GM19239 (cell line): ENCODE measurements at places on chromosomes 1 and 21.

DNA sequence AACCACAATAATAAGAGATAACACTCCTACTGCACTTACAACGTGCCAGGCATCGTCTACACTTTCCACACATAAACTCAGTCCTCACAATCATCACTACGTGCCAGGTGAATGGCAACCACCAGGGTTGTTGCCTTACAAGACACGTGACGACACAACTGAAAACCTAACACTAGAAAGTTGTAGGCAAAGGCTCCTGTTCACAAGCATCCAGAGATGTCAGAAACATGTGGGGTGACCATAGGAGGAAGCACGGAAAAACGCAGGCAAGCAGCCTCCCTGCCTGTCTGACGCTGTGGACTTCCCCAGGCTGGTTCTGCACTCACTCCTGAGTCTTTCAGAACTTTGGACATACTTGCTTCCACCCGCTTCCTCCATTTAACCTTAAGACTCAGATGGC is 7.0 kb downstream of the CAPZB start:
- no peak for DNase-seq

- DNase-seq: no peak
These were observed 317.2 kb downstream of the LTN1 start for GRCh38 chr21:28675331-28676041.

GRCh38 chr1:24142546-24143534 is at the start of gene IL22RA1:
TSS of gene IL22RA1 (minus strand) at chr1:24143140. CDS start at chr1:24143082, 58 bp downstream.
- DNase-seq: no peak

- DNase-seq: peak; percentile 40
These were observed 27.4 kb downstream of the SYF2 start for GRCh38 chr1:25204797-25205480.

DNA sequence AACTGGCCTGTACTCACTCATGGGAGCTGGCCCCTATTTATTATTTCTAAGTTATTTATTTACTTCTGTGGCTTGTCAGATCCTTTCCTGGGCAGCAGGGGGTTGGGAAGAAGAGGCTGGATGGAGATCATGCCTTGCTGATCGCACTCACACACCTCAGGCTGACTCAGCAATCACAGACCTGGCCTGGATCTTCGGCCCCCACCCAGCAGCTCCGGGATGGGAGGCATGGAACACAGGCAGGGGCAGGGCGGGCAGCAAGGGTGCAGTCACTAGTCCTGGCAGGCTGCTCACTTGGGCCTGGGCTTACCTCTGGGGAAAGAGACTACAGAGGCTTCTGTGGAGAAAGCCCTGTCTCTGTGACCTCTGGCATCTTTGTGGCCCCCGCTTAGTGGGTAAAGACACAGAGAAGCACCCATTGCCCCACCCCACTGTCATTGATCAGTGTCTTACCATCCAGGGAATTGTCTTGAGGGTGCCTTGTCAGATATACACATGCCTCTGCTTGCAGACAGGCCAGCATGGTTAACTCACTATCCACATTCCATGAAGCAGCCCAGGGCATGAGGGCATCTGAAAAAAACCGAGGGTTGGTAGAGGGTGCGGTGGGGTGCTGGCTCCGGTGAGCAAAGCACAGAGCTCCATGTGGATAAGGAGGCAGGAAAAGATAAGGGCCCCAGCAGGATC is 3.7 kb downstream of the ARTN start:
- DNase-seq: no peak

DNA sequence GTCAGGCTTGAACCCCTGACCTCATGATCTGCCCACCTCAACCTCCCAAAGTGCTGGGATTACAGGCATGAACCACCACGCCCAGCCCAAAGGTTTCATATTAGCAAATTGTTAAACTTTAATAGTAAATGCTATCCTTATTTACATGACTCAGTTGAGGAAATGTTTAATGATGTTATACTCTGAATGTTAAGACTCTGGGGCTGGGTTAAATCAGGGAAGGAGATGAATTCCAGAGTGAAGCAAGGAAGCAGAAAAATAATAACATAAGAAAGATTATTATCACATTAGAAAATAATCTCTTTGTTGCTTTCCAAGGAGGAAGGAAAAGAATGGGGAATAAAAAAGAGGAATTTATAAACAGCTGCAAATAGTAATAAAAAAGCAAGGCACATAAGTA is 105.3 kb downstream of the PTGS2 start:
- no peak for DNase-seq

DNA sequence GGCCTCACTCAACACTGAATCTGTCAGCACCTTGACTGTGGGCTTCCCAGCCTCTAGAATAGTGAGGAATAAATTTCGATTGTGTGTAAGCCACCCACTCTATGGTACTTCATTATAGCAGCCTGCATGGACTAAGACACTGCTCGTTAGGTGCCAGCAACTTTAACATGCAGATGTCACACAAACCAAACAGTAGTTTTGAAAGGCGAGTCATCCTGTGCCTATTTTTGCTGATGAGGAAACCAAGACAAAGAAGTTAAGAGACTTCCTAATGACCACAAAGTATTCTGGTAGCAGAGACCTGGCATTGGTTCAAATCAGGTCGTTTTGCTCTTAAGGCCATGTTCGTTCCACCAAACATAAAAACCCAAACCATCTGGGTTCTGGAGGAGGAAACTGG is 42.9 kb downstream of the BATF3 start:
- no peak for DNase-seq

GRCh38 chr1:206705191-206705590 is 20.5 kb downstream of the MAPKAPK2 start:
- DNase-seq: no peak

GRCh38 chr1:36947384-36947783 is 86.9 kb downstream of the GRIK3 start:
- no peak for DNase-seq
